Activated T-cell treated with anti-CD3 and anti-CD28 coated beads for 24 hours (primary cell): ENCODE measurements at places on chromosomes 4 and X.

DNA sequence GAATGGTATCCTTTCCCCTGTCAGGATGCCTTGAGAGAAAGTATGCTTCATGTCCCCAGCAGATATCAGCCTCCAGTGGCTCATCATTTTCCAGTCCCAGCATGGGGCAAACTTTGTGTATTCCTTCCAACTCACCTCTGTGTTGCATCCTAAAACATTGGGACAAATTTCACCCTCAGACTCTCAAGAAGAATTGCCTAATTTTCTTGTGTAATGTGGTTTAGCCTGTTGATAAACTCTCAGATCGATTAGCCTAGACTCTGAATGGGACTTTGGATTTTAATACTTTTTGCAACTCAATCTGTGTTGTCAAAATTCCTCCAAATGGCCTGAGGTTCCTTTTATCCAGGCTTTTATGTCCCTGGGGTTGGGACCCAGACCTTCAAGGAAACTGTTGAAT is 805.3 kb downstream of the C4orf33 start:
- no peak for DNase-seq

GRCh38 chr4:122658818-122659295 is 38.0 kb upstream of the IL21 start:
- DNase-seq = no peak

DNA sequence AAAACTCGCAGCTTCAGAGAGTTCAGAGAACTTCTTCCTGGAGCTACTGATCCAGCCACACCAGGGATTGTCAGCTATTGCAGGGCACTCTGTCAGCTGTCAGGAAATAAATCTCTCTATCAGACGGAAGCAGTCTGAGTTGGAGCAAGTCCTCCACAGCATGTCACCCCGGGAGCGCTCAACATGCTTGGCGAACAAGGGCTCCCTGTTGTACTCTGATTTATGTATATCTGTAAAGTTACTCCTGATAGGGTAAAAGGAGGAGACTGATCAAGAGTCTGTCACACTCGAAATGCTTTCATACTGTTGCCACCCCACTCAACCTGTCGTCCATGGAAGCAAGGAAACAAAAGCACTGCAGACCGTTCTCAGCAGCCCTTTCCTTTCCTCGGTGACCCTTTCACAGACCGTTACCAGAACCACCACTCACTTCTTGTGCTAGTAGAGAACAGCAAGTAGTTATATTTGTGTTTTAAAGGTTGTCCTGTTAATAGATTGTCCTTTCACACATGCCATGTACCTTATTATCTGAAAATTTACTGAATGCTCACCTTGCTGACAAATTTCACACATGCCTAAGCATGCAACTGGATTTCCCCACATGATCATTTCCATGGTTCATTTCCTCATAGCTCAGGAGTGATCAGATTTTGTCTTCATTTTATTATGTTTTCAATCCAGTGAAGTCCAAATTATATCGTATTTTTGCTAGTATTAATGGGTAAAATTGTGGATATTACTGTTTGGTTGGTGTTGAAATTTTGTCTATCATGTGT is 2108.9 kb upstream of the TENM3 start:
- DNase-seq = no peak

GRCh38 chr4:96955226-96955625 is 1115.3 kb downstream of the PDHA2 start:
- DNase-seq = no peak

DNA sequence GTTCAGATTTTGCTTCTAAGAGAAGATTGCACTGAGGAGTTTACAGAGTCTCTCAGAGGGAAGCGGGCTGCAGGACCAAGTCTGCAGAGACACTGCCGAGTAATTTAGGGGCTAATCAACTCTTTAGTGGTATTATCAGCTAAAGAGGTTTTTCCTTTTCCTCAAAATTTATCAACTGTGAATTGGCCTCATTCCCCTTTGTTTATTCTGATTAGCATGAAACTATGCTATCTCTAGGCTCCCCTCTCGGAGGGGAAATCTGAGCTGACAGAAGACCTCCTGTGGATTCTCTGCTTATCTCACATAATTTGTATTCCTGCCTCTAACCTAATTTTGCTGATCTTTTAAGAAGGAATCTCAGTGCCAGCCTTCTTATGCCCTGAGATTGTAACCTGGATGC is 201.0 kb downstream of the DCTD start:
- no peak for DNase-seq

DNA sequence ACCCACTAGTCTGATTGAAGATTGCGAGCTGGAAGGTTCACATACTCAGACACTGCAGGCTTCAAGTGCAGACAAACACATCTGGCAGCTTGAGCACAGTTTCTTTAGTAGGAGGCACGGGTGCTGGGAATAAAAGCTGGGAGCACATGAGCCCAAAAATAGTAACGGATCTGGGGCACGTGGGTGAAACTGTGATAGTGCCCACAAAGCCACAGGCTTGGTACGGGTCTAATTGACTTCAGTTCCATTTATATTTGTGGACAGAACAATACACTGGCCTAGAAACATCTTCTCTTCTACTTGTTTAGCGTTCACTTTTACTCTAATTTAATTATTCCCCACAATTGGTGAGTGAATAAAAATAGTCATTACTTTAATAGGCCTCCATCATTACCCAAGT is 2370.7 kb downstream of the PCDH7 start:
- DNase-seq = no peak

- peak; percentile 39 for DNase-seq
Observed at GRCh38 chrX:148380650-148381561, 119.5 kb upstream of the AFF2 start.

- DNase-seq = no peak
Observed at GRCh38 chr4:72442715-72443114, 126.3 kb downstream of the ADAMTS3 start.

GRCh38 chrX:23820235-23820782 is 37.3 kb downstream of the SAT1 start:
- DNase-seq = no peak

DNA sequence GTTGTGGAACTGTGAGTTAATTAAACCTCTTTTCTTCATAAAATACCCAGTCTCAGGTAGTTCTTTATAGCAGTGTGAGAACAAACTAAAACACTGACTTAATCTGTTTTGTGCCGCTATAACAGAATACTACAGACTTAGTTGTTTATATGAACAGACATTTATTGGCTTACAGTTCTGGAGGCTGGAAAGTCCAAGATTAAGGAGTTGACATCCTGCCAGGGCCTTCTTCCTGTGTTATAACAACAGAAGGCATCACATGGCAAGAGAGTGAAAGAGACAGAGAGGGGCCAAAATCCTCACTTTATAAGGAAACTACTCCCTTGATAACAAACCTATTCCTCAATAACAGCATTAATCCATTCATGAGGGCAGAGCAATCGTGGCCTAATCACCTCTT is 42.5 kb upstream of the KCNIP4 start:
- DNase-seq = no peak
